SK-N-SH (cell line): ENCODE measurements at places on chromosomes 11 and 22. TPM values are rescaled to one million over a fixed set of nuclear protein-coding genes. Genes with fewer than 3 reads are reported as not detected.
A peak's percentile ranks its signal among the peaks of the same experiment; 100 is the strongest.

GRCh38 chr11:18540207-18541009 lies 13.7 kb upstream of the TSG101 start:
- H3K36me3 ChIP-seq, result peaks cover 32% of the 10 kb centered on the region
- no peaks in the 10 kb centered on the region for H3K4me1 ChIP-seq
- H3K27ac ChIP-seq, result no peak overlapping the region
- DNase-seq, result peak; percentile 28

DNA sequence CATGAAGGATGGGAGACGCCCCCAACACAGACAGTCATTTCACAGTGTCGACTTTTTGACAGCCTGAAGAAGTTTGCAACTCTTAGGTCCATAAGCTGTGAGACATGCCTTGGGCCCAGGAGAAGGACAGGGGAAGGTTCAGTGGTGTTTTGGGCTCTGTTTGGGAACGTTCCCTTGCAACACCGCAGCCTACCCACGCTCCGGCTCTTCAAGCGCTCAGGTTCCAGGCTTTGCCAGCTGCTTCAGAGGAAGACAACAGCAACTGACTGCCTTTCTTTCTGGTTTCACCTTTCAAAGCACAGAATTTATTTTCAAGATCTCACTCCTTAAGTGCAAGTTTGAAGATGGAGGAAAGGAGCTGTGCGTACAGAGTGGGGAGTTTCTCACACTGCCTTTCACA lies 575.8 kb upstream of the B3GAT1 start:
- no peak overlapping the region for H3K4me3 ChIP-seq
- peaks cover 6% of the 10 kb centered on the region; the same call in 1 of the 2 replicates for H3K4me1 ChIP-seq
- H3K36me3 ChIP-seq, result no peaks in the 10 kb centered on the region
- H3K27me3 ChIP-seq, result no peaks in the 10 kb centered on the region
- no peak for DNase-seq
- no peak overlapping the region for H3K27ac ChIP-seq

- DNase-seq, result no peak
- H3K36me3 ChIP-seq, result peaks cover 2% of the 10 kb centered on the region; the same call in 1 of the 2 replicates
- no peak overlapping the region; the same call in 1 of the 2 replicates for H3K27ac ChIP-seq
- H3K27me3 ChIP-seq, result no peaks in the 10 kb centered on the region
- no peaks in the 10 kb centered on the region for H3K4me1 ChIP-seq
Measured at GRCh38 chr11:20474176-20474881, 86.8 kb downstream of the PRMT3 start.

CTSC gene
- polyA plus RNA-seq, result 101 and 104 TPM in 2 replicates

- peaks cover 4% of the 10 kb centered on the region; the same call in 1 of the 2 replicates for H3K4me1 ChIP-seq
- H3K27me3 ChIP-seq, result no peaks in the 10 kb centered on the region
- no peak for DNase-seq
- no peak overlapping the region for H3K4me3 ChIP-seq
- no peak overlapping the region for H3K27ac ChIP-seq
Measured at GRCh38 chr11:6566704-6567370, 36.6 kb downstream of the RRP8 start.

SCN3B gene
- 0.23 and 0.44 TPM in 2 replicates for polyA plus RNA-seq

OR52A1 gene
- not detected in 2 replicates for polyA plus RNA-seq

SLC37A2 gene
- 0.39 and 0.44 TPM in 2 replicates for polyA plus RNA-seq

GRCh38 chr11:57761301-57762234 lies at the start of gene CTNND1:
TSS of gene CTNND1 (plus strand) at chr11:57761802. CDS start at chr11:57791479, 29,677 bp downstream.
- DNase-seq, result peak; percentile 91
- H3K4me3 ChIP-seq, result peak within 1 kb of the TSS; percentile 73
- no peaks in the 10 kb centered on the region for H3K36me3 ChIP-seq
- no peaks in the 10 kb centered on the region for H3K27me3 ChIP-seq
- peak within 1 kb of the TSS; percentile 97 for H3K27ac ChIP-seq
- H3K4me1 ChIP-seq, result peaks cover 17% of the 10 kb centered on the region; the same call in 1 of the 2 replicates

KRTAP5-7 gene
- polyA plus RNA-seq, result 0.06 and 0.07 TPM in 2 replicates

DNA sequence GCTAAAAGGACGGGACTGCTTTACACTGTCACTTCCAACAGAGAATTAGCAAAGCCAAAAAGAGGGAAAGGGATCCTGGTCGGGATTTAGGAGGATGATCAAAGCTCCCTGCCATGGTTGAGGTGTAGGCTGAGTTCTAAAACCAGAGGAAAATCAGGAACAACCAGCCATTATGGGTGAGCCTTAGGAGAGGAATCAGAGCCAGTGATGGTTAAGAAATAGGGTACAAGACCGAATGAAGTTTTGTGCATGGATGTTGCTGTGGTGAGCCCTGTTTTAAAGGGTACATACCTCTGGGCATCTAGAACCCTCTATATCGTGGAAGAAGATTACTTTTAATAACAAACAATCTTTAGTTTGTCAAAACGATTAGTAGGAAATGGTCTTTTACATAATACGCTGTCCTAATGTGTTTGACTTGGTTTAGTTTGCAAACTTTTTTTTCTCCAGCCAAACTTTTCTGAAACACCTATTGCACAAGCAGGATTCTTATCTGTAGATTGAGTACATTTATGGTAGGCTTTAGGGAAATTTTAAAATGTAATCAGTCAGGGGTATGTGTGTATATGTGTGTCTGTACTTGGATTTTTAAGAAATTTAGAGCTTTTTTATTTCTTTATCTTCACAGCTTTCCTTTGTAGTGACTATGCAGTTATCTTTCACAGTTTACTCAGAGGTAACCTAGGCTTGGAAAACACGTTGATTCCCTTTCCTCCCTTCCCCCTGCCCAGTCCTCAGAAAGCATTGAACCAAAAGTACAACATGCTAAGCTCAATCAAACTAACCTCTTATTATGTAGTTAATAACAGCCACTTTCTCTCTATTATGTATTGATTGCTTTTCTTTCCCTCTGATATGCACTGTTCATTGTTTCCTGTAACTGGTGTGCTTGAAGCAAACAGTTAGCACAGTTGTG lies 26.8 kb downstream of the TRIM44 start:
- no peak for DNase-seq
- peaks cover 17% of the 10 kb centered on the region; the same call in 1 of the 2 replicates for H3K4me1 ChIP-seq
- H3K4me3 ChIP-seq, result no peak overlapping the region
- no peaks in the 10 kb centered on the region for H3K27me3 ChIP-seq

DNA sequence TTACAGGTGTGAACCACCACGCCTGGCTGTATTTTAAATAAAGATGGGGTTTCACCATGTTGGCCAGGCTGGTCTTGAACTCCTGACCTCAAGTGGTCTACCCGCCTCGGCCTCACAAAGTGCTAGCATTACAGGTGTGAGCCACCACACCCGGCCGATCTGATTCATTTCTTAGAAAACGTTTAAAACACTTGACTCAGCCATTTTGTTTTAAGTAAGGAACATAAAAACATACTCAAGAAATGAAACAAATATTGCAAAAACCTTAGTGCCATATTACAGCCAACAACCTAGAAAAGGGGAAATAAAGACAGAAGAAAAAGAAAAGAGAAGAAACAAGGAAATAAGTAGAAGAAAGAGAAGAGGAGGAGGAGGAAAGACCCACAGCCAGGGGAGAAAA lies 17.4 kb downstream of the LRFN4 start:
- DNase-seq, result no peak
- H3K27me3 ChIP-seq, result no peaks in the 10 kb centered on the region
- no peaks in the 10 kb centered on the region; the same call in 1 of the 2 replicates for H3K36me3 ChIP-seq
- H3K4me1 ChIP-seq, result peaks cover 11% of the 10 kb centered on the region; the same call in 1 of the 2 replicates
- no peak overlapping the region for H3K27ac ChIP-seq
- no peak overlapping the region for H3K4me3 ChIP-seq

GRCh38 chr11:87275176-87275575 lies 237.4 kb downstream of the TMEM135 start:
- H3K27me3 ChIP-seq, result no peaks in the 10 kb centered on the region
- H3K36me3 ChIP-seq, result no peaks in the 10 kb centered on the region
- no peak overlapping the region for H3K27ac ChIP-seq
- no peak for DNase-seq

DNA sequence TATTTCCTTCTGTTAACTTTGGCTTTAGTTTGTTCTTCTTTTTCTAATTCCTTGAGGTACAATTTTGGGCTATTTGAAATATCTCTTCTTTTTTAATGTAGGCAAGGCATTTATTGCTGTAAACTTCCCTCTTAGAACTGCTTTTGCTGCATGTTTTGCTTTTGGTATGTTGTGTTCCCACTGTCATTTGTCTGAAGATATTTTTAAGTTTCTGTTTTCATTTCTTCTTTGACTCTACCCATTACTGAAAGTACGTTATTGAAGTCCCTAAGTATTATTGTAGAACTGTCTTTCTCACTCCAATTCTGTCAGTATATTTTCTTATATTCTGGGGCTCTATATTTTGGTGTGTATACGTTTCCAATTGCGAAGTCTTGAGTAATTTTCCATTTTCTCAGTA lies 77.9 kb downstream of the KCNQ1OT1 start:
- no peaks in the 10 kb centered on the region for H3K36me3 ChIP-seq
- H3K4me3 ChIP-seq, result no peak overlapping the region
- DNase-seq, result no peak
- H3K4me1 ChIP-seq, result no peaks in the 10 kb centered on the region
- H3K27me3 ChIP-seq, result no peaks in the 10 kb centered on the region

TUBA8 gene
- polyA plus RNA-seq, result 1.7 and 2.1 TPM in 2 replicates

GRCh38 chr22:40363059-40363458 lies 7.3 kb upstream of the SGSM3 start:
- H3K4me1 ChIP-seq, result no peaks in the 10 kb centered on the region
- H3K4me3 ChIP-seq, result no peak overlapping the region
- peak overlapping the region; percentile 71 for H3K27ac ChIP-seq
- peaks cover 66% of the 10 kb centered on the region for H3K36me3 ChIP-seq
- DNase-seq, result no peak
- H3K27me3 ChIP-seq, result no peaks in the 10 kb centered on the region

- no peaks in the 10 kb centered on the region for H3K4me1 ChIP-seq
- H3K27ac ChIP-seq, result no peak overlapping the region
- H3K27me3 ChIP-seq, result no peaks in the 10 kb centered on the region
- DNase-seq, result no peak
- H3K36me3 ChIP-seq, result no peaks in the 10 kb centered on the region
Measured at GRCh38 chr22:25534724-25535123, 29.8 kb upstream of the GRK3 start.

GRCh38 chr11:18650353-18650752 lies 16.2 kb upstream of the SPTY2D1 start:
- H3K36me3 ChIP-seq, result no peaks in the 10 kb centered on the region
- no peak for DNase-seq
- no peak overlapping the region for H3K27ac ChIP-seq

DNA sequence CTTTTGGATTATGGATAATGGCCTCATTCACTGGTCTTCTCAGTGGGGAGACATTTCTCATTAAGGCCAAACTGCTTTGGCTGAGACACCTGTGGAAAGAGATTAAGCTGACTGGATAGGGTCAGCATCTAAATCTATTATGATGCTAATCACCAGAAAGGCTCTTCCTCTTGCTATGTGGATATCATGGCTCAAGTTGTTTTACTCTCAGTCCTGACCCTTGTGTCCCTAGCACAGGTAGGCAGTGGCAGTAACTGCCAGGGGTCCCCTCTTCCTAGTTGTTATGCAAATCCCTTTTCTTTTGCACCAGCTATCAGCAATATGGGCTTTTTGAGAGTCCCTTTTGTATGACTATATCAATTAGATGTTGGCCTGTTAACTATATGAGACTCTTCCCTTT lies 335.7 kb upstream of the PLET1 start:
- no peak overlapping the region for H3K27ac ChIP-seq
- H3K4me1 ChIP-seq, result no peaks in the 10 kb centered on the region
- no peak for DNase-seq
- H3K27me3 ChIP-seq, result no peaks in the 10 kb centered on the region
- H3K36me3 ChIP-seq, result no peaks in the 10 kb centered on the region
- H3K4me3 ChIP-seq, result no peak overlapping the region

- peak overlapping the region; percentile 99 for H3K27ac ChIP-seq
- no peak overlapping the region for H3K4me3 ChIP-seq
- H3K36me3 ChIP-seq, result peaks cover 10% of the 10 kb centered on the region; the same call in 1 of the 2 replicates
- H3K4me1 ChIP-seq, result peaks cover 83% of the 10 kb centered on the region
- DNase-seq, result no peak
- H3K27me3 ChIP-seq, result no peaks in the 10 kb centered on the region
Measured at GRCh38 chr11:11975201-11976092, 33.0 kb downstream of the DKK3 start.

GRCh38 chr11:62409831-62410230 lies 9.0 kb upstream of the SCGB1A1 start:
- no peak for DNase-seq
- no peaks in the 10 kb centered on the region for H3K36me3 ChIP-seq
- H3K27ac ChIP-seq, result no peak overlapping the region
- peaks cover 22% of the 10 kb centered on the region; the same call in 1 of the 2 replicates for H3K4me1 ChIP-seq
- H3K4me3 ChIP-seq, result no peak overlapping the region
- H3K27me3 ChIP-seq, result no peaks in the 10 kb centered on the region

LMO1 gene
- 0.12 and 0.62 TPM in 2 replicates for polyA plus RNA-seq

PGR gene
- polyA plus RNA-seq, result not detected in 2 replicates

DNA sequence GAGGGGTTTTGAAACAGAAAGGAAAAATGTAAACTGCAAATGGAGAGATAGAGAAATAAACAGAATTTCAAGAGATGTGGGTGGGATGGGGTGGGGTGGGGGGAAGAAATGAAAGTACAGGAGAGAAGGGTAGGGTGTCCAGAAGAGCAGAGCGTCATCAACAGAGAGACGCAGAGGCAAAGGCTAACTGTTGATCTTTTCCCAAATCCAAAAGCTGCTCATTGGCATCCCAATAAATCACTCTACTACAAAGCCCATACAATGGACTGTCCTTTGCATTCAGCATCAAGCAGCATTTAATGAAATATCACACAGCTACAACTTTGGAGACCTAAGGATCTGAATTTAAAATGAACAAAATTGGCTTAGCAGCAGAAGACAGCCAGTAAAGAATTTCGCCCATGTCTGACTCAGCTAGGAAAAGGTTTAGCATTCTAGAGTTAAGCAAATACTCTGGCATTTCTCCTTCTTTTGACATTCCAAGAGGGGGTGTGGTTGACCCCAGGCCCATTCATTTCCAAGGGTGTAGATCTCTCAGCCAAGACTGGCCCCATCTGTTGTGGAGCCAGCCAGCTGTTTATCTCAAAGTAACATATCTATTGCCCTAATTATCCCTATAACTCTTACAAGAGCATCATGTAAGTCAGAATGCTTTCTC lies 1.5 kb downstream of the RAB30 start:
- H3K27me3 ChIP-seq, result no peaks in the 10 kb centered on the region
- H3K36me3 ChIP-seq, result peaks cover 11% of the 10 kb centered on the region
- DNase-seq, result no peak
- peak overlapping the region; percentile 79 for H3K4me3 ChIP-seq
- peak overlapping the region; percentile 92 for H3K27ac ChIP-seq

DLG2 gene
- polyA plus RNA-seq, result 0.21 and 0.31 TPM in 2 replicates

DNA sequence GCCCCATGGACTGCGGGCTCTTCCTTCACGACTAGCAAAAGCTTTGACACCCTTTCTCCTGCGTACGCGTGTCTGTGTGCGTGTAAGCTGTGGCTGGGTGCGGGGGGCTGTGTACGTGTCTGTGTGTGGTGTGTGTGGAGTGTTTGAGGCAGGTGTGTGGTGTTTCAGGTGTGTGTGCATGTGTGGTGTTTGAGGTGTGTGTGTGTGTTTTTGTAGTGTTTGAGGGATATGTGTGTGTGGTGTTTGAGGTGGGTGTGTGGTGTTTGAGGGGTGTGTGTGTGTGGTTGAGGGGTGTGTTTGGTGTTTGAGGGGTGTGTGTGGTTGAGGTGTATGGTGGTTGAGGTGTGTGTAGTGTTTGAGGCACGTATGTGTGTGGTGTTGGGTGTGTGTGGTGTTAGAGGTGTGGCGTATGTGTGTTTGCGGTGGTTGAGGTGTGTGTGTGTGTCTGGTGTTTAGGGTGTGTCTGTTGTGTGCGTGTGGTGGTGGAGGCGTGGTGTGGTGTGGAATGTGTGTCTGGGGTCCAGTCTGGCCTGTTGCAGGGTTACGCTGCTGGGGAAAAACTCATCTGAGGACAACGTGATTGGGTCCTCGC lies 687 bp upstream of the ARSA start:
- peak overlapping the region; percentile 77 for H3K4me3 ChIP-seq
- H3K4me1 ChIP-seq, result 0 out of 2 replicates have a peak, but pooled peaks cover 5% of the 10 kb centered on the region
- no peak overlapping the region; the same call in 1 of the 2 replicates for H3K27ac ChIP-seq
